Left ventricle myocardium superior (tissue), 1 donor: ENCODE measurements at places on chromosomes 7 and 10.

DNA sequence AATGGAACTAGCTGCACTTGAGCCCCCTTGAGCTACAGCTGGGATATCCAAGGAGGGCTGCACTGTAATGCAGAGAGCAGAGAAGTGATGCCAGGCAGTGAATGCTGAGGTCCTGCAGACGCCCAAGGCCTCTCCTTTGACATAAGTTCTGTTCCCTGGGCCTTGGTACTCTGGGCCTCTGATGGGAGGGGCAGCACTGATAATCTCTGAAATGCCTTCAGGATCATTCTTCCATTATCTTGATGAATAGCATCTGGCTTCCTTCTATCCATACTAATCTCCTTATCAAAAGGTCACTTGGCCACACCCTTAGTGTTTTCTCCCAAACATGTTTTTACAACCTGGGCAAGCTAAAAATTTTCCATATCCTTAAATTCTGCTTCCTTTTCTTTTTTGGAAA lies 6.9 kb downstream of the GRB10 start:
- no peak for DNase-seq

GRCh38 chr7:98668255-98668654 lies 51.2 kb downstream of the NPTX2 start:
- DNase-seq: no peak

DNA sequence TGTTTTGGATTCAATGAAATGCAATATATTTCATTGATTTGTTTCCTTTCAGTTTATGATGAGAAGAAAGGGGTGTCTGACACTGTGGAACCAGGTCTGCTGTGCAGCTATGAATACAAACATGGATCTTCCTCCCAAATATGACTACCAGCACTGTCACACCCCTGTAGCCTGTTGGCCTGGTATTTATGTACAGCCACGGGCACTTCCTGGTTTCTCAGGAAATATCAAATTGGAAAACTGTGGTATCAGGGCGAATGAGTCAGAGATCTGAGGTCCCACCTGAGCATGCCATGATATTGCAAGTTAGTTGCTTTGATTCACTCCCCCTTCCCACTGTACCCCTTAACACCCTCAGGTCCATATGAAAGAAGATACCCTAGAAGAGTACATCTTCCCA lies 87.8 kb downstream of the DNMBP start:
- no peak for DNase-seq

DNA sequence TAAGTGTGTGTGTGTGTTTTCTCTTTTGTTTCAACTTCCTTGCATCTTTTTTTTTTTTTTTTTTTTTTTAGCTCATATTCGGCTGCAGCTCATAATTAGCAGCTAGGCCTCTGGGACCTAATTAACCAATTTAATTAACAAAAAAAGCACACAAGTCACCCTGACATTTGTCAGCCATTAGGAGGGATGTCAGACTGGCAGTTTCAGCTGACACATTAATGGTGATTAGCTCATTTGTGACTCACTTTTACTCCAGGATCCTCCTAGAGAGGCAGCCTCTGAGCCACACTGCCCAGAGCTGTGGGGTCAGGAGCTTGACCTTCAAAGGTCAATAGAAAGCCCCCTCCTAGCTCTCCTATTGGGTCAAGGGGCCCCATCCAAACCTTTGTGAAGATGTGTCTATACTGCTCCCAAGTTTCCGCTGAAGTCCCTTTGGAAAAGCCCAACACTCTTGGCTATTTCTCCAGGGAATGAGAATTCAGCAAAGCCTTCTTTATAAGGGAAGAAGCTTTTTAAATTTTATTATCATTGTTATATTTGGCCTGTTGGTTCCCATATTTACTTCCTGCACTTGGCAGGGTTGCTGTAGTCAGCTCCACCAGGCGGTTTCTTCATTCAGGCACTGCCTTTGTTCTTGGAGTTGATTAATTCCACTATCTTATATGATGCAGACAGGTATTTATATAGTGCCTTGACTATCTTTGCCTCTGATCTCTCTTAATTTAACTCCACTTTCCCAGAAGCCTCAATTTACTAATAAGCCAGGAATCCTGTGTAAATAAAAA lies 109.5 kb upstream of the HABP2 start:
- DNase-seq: no peak

- no peak for DNase-seq
Measured at GRCh38 chr7:67478066-67478465, 481.4 kb downstream of the TYW1 start.

GRCh38 chr7:100878013-100878412 lies 3.1 kb downstream of the SRRT start:
- DNase-seq: no peak

DNA sequence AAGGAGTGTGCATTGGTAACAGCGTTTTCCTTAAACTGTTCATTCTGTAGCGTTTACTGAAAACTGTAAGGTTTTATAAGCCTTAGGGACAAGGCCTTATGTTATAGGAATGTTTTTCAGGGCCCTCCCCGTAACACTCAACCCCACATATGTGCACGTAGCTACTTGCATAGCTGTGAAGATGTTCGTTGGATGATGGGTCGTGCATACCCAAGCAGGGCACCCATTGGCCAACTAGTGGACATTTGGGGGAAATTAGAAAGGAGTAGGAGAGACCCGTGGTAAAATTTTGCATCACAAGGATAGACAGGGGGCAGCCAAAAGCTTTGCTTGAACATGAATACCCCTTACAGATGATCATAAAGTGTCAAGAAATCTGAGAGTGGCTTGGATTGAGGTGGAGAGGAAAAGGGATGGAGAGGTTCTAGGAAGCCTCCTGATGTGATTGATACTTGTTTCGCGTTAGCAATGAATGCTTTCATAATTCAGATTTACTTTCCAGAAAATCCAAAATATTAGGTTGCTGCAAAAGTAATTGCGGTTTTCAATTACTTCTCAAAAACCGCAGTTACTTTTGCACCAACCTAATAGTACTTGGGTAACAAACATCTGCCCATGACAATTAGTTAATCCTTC lies 878 bp downstream of the SEC61A2 start:
- DNase-seq: no peak

- no peak for DNase-seq
Measured at GRCh38 chr7:82345886-82346285, 97.7 kb downstream of the CACNA2D1 start.

DNA sequence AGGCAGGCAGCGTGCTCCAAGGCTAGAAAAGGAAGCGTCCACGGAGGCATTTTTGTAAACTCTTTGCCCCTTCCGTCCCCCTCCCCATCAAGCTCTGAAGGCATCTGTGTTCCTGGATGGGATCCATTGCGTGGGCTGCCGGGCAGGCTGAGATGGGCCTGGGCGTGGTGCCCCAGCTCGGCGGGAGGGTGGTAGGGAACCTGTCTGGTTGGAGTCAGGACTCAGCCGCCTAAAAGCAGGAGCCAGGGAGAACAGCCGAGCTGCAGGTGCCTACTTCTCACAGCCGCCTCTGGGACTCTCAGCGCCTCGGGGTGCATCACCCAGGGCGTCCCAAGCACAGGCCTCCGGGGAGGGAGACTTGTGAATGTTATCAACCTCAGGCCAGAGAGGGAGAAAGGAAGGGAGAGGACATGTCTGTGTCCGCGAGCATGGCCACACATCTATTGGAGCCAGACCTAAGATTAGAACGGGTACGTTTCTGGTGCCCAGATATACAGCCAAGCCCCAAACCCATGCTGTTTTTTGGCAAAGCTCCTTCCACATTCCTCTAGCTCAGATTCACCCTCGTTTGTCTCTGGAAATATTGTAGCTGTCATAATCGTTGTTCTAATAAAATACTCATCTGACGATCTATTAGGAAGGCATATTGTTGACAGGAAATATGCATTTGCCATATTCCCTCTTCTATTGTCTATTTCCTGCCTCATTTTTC lies 48.6 kb upstream of the CTBP2 start:
- DNase-seq: no peak

- peak; percentile 56 for DNase-seq
Measured at GRCh38 chr7:34900891-34901513, 136.3 kb downstream of the DPY19L1 start.

- no peak for DNase-seq
Measured at GRCh38 chr7:55540226-55540858, 32.0 kb downstream of the VOPP1 start.

- no peak for DNase-seq
Measured at GRCh38 chr10:94524146-94524545, 21.4 kb upstream of the HELLS start.

DNA sequence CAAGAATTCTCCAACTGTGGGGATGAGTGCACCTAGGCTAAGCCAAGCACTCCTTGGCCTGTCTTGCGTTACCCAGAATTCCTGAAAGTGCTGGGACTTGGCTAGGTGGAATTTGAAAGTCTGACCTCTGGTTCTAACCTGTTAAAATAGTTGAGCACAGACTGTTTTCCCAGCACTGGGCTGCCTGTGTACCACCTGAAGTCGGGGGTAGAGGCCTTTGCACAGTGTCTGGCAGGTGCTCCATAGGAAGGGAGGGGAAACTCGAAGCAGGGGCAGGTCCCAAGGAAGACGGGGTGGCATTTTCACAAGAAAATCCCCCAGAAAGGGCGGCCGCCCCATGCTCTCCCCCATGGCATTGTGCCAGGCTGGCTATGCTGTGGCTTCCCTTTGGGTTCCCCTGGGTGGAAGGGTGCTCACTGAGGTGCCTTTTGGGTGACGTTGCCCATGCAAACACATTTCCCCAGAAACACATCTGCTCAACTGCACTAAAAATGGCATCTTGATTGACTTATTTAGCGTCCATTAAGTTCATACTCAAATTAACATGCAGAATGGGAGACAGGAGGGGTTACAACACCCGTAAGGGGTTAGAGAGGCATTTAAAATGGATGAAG lies 62.9 kb downstream of the SYPL1 start:
- no peak for DNase-seq

DNA sequence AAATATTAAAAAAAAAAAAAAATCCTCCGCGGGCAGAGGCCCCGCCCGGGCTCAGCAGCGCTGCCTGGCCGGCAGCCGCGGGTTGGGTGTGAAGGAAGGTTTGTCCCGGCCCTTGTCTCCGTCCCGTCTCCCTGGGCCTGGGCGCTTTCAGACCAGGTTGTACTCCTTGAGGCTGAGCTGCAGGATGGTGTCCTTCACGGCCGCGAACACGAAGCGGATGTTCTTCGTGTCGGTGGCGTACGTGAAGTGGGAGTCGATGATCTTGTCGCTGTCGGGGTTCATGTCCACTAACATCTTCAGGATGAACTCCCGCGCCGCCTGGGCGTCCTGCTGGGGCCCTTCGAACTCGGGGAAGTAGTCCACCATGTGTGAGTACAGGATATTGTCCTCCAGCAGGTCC lies 123.7 kb upstream of the KCTD7 start:
- no peak for DNase-seq
